ENCODE measurements at places on chromosomes 16 and 17. TPM values are rescaled to one million over a fixed set of nuclear protein-coding genes. Genes with fewer than 3 reads are reported as not detected.

Gene HOXB8
- 45.9 TPM for total RNA-seq

Gene CASKIN2
- 40.0 TPM for total RNA-seq

Gene LGALS3BP
- total RNA-seq: 361 TPM

Gene FOXO3B
- total RNA-seq: 4.2 TPM

Gene TBC1D3B
- total RNA-seq: 7.4 TPM

Gene CDH13
- total RNA-seq: not detected

Gene CEMP1
- total RNA-seq: not detected

Gene EME1
- total RNA-seq: 15.3 TPM

Gene HASPIN
- 10.6 TPM for total RNA-seq

Gene SDR42E1
- 0.33 TPM for total RNA-seq

Gene KIF2B
- total RNA-seq: not detected

Gene CBX1
- 157 TPM for total RNA-seq

Gene KRTAP4-1
- total RNA-seq: not detected

Gene CYBC1
- total RNA-seq: 174 TPM

Gene SRP68
- total RNA-seq: 100 TPM

Gene GPR139
- total RNA-seq: not detected

Gene KRTAP1-1
- not detected for total RNA-seq

Gene PIPOX
- 2.4 TPM for total RNA-seq

Gene CYGB
- 6.0 TPM for total RNA-seq

Gene RAD51D
- 25.9 TPM for total RNA-seq

Gene CA4
- total RNA-seq: 1.4 TPM

Gene DYNLRB2
- not detected for total RNA-seq

Gene FBXW10
- not detected for total RNA-seq

All from Panc1 (cell line).